NT2/D1 (cell line): ENCODE measurements at places on chromosomes 5 and 9.

DNA sequence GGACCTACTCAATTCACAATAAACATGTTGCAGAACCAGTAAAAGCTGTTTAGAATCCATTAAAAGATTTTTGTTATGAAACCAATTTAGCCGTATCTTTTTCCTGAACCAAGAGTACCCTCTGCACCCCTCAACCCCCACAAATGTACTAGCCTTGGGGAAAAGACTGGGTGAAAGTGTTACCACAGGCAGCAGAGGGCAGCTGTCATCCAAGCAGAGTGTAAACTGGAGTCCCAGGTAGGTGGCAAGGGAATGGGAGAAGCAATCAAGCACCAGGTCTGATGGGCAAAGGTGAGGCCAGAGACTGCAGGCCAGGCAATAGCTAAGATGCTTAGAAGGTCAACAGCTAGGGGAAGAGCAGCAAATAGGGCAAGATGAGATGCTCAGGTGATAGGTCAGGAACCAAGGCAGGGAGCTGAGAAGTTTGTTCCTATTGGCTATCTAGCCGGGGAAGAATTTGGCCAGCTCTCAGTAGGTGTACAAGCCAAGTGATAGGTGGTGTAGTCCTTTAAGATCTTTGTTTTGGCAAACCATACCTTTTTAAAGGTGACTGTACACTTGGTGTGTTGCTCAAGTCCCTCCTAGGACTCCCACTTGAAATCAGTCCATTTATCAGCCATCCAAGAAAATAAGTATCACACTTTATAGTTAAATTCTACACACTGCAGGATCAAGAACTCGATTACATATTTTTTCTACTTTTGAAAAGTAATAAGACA is 77.8 kb upstream of the CCDC112 start:
- no peak for DNase-seq

- DNase-seq = no peak
Observed at GRCh38 chr5:156021866-156022265, 305.1 kb upstream of the SGCD start.

GRCh38 chr9:105681724-105682123 is 12.6 kb upstream of the TMEM38B start:
- no peak for DNase-seq

- no peak for DNase-seq
Observed at GRCh38 chr9:4559261-4560182, 69.3 kb downstream of the SLC1A1 start.

DNA sequence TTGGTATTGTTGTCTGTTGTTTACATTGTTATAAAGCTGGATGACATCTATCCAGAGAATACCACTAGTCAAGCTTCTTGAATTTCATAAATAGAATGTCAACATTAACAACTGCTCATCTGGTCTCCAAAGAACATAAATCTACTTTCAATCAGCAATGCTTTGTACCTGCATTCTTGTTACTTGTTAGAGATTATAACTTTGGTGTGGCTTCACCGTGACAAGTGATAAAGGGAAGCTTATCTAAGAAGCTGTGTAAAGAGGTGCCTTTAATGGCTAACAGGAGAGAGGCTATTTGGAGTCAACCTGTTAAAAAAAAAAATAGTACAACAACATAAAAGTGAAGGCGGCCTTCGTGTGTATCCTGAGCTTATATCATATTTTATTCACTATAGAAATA is 41.8 kb downstream of the MUSK start:
- no peak for DNase-seq

GRCh38 chr5:120546922-120547321 is 82.8 kb downstream of the PRR16 start:
- DNase-seq = peak; percentile 5

GRCh38 chr5:113507601-113508000 is 5.9 kb upstream of the YTHDC2 start:
- DNase-seq = no peak

- DNase-seq = no peak
Observed at GRCh38 chr9:33498387-33498786, 24.7 kb upstream of the NOL6 start.

GRCh38 chr5:171945066-171945465 is 61.4 kb downstream of the FBXW11 start:
- DNase-seq = no peak

GRCh38 chr9:108207561-108208165 is 648.1 kb downstream of the ACTL7B start:
- no peak for DNase-seq

- DNase-seq = no peak
Observed at GRCh38 chr9:130490981-130491380, 46.2 kb downstream of the ASS1 start.

DNA sequence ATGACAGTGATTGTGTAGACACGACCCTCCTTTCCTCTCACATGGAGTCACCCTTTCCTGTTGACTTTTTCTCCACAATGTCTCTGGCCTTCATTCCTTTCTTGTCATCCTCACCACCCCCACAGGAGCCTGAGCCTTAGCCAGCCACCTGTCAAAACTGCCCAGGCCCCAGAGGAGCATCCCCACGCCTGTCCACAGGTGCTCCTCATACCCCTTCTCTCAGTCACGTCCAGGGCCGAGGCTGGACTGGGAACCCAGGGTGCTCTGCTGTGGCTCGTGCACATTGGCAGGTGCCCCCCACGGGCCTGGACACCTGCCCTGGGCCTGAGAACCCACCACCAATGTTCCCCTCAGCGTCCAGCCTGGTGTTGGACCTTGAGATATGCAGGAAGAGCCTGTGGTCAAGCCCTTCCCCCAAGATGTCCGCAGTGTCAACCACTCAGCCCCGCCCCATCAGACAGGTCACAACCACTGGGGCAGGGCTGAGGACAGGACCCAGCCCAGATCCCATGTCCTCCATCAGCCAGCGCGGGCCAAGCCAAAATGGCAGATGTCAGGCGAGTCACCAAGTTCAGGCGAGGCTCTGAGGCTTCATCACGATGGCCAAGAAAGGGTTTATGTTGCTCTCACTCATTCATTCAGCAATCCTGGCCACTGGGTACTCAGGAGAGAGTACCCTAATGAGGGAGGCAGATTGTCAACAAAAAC is 65.8 kb upstream of the STXBP1 start:
- DNase-seq = no peak

- no peak for DNase-seq
Observed at GRCh38 chr9:37105234-37105633, 15.1 kb upstream of the ZCCHC7 start.

DNA sequence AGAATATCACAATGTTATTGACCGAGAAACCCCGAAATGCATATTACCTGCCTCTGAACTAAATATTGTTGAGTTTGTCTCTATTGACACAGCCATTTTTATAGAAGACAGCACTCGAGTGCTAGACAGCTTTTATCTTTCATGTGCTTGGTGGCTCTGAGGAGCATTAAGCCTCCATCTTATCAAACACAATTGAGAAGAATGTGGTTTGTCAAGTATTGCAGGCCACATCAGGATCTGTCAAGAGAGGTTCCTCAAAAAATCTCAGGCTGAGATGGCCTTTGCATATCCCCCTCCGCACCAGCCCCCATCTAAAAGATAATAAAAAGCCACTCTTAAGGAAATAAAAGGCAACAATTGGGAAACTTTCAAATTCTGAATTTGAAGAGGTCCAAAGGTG is 284.8 kb downstream of the DENND1A start:
- no peak for DNase-seq
